SK-MEL-5 (cell line): ENCODE measurements at places on chromosomes 16 and 17. TPM values are rescaled to one million over a fixed set of nuclear protein-coding genes. Genes with fewer than 3 reads are reported as not detected.

The TBKBP1 gene
- total RNA-seq, result 7.7 and 8.3 TPM in 2 replicates

The KRT33A gene
- not detected in 2 replicates for total RNA-seq

The OR3A3 gene
- total RNA-seq, result not detected in 2 replicates

The ORAI3 gene
- 35.2 and 43.9 TPM in 2 replicates for total RNA-seq

The LGALS9B gene
- not detected in 2 replicates for total RNA-seq

The PHKG2 gene
- total RNA-seq, result 14.3 and 16.4 TPM in 2 replicates

The C17orf78 gene
- not detected in 2 replicates for total RNA-seq

The ABCC3 gene
- total RNA-seq, result not detected in 2 replicates

The TBC1D3B gene
- 0.74 TPM in 1 of 2 replicates, not detected in the other for total RNA-seq

The TERB1 gene
- total RNA-seq, result not detected in 2 replicates

The MT1F gene
- total RNA-seq, result 0.24 TPM in 1 of 2 replicates, not detected in the other

The STH gene
- total RNA-seq, result not detected in 2 replicates

The PPL gene
- 0.03 and 0.11 TPM in 2 replicates for total RNA-seq

The GDPD1 gene
- total RNA-seq, result 13.6 and 14.3 TPM in 2 replicates

The NSRP1 gene
- 11.7 and 14.8 TPM in 2 replicates for total RNA-seq

The HES7 gene
- not detected in 2 replicates for total RNA-seq

The CCDC144A gene
- total RNA-seq, result 0.61 TPM in 1 of 2 replicates, not detected in the other

The KRT31 gene
- total RNA-seq, result not detected in 2 replicates

The TEX14 gene
- 0.55 and 2.9 TPM in 2 replicates for total RNA-seq

The PPM1E gene
- total RNA-seq, result 3.5 and 4.2 TPM in 2 replicates
